ENCODE measurements at places on chromosomes 7 and 10.

DNA sequence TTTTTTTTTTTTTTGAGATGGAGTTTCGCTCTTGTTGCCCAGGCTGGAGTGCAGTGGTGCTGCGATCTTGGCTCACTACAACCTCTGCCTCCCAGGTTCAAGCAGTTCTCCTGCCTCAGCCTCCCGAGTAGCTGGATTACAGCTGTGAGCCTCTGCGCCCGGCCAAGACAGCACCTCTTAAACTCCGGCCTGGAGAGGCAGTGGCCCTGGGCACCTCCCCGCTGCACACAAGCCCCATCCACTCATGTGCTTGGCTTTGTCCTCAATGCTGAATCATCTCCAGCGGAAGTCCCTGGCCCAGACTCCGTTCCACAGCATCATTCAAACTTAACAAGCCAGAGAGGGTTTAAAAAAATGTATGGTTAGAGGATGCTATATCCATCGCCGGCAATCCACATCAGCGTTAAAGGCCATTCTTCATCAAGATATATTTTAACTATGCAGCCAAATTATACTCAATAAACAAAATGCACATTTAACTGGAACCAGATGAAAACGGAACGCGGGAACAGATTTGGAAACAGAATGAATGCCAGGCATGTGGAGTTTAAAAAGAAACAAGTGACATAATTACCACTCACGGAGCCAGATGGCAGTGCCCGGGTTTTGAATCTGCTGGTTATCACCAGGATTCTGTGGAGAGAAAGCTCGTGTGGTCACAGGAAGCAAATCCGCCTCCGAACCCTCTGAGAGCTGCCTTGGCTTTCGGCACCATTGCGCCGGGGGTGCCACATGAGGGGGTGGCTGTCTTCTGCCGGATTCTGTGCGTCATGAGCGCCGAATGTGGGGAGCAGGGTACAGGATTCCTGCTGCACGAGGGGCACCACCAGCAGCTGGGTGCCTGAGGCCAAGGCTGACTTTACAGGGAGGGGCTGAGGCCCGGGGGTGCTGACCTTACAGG lies 45.6 kb upstream of the CFAP46 start:
- peak; percentile 10 for DNase-seq

DNA sequence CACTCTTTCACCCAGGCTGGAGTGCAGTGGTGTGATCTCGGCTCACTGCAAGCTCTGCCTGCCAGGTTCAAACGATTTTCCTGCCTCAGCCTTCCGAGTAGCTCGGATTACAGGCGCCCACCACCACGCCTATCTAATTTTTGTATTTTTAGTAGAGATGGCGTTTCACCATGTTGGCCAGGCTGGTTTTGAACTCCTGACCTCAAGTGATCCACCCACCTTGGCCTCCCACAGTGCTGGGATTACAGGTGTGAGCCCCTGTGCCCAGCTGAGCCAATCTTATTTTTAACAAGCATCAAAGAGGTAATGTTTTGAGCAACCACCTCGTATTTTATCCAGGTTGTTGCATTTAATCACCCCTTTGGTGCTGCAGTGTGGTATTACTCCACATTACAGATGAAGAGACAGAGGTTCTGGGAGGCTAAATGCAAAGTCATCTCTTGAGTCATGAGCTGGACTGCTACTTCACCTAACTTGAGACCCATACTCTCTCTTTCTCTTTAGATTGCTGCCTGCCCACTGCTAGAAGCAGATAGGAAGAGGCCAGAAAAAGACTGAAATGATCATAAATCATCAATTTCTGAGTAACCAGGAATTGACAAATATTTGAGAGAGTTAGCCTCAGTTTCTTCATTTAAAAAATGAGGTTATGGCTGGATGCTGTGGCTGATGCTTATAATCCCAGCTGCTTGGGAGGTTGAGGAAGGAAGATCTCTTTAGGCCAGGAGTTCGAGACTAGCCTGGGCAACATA lies 116.2 kb downstream of the CAMK1D start:
- peak; percentile 32 for DNase-seq

DNA sequence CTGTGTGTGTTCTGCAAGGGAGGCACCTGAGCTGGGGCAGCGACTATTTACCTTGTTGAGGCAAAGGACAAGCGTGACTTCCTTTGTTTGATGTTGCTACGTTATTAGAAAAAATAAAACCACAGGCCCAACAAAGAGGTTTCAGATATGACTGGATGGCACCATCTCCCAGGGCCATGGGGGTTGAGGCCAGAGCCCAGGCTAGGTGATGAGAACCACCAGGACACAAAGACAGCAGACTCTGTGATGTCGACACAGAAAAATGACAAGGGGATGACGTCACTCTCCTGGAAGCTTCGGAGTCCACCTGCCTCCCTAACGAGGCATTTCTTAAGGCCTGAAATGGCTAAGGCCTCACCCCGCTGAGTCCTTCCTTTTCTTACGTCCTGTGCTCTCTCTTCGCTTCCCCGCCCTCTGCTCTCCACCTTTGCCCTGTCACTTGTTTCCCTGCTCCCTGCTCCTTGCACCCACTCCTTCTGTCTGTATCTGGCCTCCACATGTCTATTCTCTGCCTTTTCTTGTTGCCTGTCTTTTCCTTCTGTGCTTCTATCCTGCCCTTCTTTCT lies 83.0 kb upstream of the ADRB1 start:
- DNase-seq = peak; percentile 99

- DNase-seq = no peak
Measured at GRCh38 chr10:81040031-81040430, 502.3 kb downstream of the SH2D4B start.

DNA sequence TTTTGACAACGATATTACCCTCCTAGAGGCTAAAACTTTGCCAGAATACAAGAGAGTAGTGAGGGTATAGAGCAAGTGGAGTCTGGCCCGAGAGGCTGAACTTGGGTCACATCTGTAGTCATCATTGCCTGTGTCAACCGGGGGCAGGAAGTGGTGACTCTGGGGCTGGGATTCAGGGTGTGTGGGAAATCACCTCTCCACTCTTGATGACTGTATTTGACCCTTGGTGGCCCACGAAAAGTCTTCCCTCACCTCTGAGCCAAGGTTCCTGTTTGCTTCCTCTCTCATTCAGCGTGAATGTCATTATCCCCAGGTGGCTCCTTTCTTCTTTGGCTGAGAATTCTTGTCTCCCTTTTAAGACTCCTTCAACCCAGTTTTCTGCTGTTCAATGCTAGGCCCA lies 240.4 kb downstream of the ABCA13 start:
- no peak for DNase-seq

DNA sequence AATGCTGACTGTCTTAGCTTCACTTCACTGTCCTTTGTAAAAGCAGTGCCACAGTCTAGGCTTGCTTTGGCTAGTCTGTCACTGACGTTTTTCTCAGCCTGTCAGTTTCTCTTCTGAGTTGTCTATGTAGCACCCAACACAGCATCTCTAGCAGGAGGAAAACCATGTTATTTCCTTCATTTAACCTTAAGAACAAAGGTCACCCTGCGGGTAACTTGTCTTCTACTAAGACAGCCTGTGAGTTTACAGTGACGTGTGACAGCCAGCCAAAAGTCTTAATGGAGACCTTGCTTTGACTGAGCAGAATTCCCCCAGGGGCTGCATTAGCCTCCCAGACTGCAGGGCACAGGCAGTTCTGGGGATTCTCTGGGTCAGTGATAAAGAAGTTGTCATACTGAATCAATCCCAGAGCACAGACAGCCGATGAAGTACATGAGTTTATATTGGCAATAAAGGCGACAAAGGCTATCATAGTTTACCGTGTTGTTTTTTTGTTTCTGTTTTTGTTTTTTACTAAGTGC lies 296.0 kb upstream of the KIAA1217 start:
- DNase-seq = no peak

DNA sequence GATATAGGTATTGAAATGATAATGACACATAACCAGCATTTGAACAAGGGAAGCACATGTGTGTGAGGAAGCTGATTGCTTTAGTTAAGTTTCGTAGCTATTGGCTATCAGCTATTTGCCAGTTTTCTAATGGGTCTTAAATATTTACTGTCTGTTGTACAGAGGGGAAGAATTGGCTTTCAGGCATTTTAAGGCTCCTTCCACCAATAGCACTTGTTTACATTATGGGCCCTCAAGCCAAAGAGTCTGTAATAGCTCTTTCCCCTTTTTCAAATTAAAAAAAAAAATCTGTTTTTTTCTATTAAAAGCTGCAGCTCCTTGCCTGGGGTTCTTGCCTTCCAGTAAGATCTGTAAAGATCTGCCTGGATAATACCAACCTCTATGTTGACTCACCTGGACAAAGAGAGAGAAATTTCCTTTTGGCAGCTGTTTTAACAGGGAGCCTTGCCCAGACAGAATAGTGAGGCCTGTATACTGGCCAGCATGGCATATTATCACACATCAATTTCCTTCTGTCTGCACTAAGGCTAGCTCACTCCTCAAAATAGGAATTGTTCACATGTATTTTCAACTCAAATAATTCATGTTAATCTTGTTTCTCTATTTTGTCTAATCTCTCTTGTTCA lies 104.7 kb upstream of the LRGUK start:
- peak; percentile 64 for DNase-seq

GRCh38 chr10:125409756-125410155 lies 249.4 kb upstream of the CTBP2 start:
- DNase-seq = no peak

DNA sequence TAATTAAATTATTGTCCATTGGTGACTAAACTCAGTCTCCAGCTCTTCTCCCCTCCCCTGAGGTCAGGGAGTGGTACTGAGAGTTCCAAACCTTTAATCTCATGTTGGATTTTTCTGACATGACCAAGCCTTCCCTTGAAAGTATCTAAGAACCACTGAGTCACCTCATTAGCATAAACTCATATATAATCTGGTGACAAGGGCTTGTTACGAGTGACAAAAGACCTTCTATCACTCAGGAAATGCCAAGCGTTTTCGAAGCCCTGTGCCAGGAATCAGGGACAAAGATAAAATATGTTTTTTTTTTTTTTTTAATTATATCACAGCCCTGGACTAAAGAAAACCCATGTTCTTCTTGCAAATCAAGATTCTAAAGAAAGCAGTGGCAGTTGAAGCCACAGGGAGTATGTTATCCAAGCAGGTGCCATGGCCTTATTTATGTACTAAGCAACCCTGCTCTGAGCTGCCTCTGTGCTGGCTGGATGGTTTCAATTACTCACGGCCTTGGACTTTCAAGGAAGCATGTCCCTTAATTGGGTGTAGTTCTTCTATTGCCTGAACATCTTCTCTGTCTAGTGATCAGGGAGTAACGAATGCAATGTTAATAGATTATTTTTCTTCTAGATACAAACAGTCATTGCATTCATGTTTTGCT lies 169.0 kb upstream of the PRKCQ start:
- no peak for DNase-seq

- peak; percentile 90 for DNase-seq
Measured at GRCh38 chr10:43461950-43462349, 25.0 kb downstream of the ZNF487 start.

DNA sequence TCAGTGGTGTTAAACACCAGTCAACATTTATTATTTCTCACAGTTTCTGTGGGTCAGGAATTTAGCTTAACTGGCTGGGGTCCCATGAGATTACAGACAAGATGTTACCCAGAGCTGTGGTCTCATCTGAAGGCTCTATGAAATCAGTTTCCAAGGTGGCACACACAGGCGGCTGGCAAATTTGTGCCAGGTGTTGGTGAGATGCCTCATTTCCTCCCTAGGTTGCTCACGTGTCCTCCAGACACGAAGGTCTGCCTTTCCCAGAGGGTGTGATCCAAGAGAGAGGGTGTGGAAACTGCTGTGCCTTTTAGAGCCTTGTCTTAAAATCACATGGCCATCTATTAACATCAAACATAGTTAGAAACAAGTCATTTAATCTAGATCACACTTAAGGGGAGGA lies 209.0 kb downstream of the JCAD start:
- DNase-seq = no peak

DNA sequence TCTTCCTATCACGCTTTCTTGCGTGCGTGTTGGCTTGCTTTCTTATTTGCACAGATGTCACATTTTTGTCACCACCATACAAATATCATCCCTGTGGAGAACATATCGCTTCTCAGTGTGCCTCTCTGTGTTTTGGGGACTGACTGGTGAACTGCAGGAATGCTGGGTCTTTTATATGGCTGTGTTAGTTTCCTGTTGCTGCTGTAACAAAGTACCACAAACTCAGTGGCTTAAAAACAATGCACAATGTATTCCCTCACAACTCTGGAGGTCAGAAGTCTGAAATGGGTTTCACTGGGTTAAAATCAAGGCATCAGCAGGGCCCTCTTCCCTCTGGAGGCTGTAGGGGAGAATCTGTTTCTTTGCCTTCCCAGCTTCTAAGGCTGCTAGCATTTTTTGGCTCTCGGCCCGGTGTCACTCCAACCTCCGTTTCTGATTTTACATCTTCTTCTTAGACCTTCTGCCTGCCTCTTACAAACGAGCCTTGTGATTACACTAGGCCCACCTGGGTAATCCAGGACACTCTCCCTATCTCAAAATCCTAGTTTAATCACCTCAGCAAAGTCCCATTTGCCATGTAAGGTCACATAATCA lies 82.0 kb downstream of the LRMDA start:
- no peak for DNase-seq

- no peak for DNase-seq
Measured at GRCh38 chr7:17620566-17620965, 319.7 kb downstream of the SNX13 start.

- DNase-seq = no peak
Measured at GRCh38 chr7:22116451-22117030, 170.8 kb upstream of the CDCA7L start.

DNA sequence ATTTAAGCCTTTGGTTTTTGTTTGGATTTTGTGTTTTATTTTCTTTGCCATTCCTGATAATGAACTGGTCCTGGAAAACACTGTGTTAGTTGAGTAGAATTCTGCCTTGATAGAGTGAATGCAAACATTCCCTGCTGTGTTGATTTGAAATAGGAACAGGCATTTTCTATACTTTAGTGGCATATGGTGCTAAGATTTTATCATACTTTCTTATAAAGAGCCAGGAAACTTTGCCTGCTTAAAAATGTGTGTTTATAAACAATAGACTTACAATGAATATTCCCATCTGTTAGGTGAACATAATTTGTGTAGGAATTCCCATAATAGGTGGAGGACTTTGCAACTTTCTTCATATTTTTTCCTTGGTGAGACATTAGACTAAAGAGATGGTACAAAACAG lies 333.3 kb downstream of the SDK1 start:
- DNase-seq = no peak

DNA sequence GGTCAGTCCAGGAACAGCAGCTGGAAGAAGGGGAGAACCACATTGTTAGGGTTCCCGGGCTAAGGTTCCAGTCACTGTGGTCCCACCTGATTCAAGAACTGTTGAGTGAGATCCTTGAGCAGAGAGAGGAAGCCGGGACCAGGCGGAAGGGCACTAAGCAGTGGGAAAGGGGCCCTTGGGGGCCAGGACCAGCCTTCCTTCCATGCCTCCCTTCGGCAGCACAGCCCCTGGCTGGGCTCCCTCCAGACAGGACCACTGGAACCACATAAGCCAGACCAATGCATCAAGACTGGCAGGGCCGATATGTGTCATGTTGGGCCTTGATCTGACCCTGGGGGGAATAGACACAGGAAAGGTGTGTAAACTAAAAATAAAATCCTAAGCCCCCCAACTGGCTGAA lies 103.9 kb downstream of the STRA8 start:
- DNase-seq = no peak

DNA sequence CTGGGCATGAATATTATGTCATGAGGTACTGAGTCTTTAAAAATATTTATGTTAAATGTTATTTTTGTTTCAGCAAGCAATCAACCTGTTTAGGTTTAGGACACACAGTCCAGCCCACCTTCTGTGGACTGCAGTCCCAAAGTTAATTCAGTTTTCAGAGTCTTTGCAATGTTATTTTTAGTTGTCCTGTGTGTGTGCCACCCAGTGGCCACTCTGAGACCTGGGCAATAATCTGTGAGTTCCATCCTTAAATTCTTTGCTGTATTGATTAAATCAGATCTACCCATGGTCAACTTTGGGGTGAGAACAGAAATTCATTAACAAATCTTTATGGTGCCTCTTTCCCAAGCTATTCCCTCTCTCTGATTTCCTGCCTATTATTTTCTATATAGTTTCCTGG lies 415.1 kb downstream of the CCSER2 start:
- peak; percentile 44 for DNase-seq

Measured in DMS53 (cell line).